ENCODE measurements at places on chromosomes 11 and 22. TPM values are rescaled to one million over a fixed set of nuclear protein-coding genes. Genes with fewer than 3 reads are reported as not detected.

DNA sequence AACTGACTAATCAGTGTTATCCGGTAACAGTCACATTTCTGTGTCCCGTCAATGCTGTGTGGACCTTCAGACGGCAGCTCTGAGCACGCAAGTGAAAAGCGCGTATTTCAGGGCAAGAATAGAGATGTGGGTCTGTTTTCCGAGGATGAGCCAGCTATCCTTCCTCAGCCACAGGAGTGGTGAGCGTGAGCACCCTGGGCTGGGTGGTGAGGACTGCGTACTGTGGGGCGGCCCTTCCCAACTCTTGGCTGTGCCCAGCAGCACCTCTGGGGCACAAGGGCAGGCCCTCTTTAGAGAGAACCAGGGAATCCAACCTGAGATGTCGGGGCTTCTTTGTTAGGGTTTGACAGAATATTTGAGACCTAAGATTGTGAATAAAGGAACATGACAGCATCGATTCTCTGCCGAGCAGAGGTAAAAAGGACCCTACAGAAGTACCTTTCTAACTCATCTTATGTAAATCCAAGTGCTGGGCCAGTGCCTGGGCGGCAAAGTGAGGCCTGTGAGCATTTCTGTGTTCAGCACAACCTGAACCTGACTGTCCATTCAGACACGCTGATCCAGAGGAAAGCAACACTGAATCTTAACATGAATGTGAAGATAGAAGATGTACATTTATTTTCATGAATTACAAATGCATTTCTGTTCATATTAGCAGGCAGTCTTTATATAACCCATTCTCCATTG is 26.5 kb upstream of the YPEL1 start:
- no peak for DNase-seq

The NOX4 gene
- total RNA-seq, result 59.8 TPM

GRCh38 chr11:107427569-107428180 is 29.9 kb downstream of the CWF19L2 start:
- peak; percentile 29 for DNase-seq

GRCh38 chr11:62125316-62125715 is 1.5 kb downstream of the INCENP start:
- DNase-seq, result no peak

GRCh38 chr11:126416542-126417090 is 61.1 kb downstream of the ST3GAL4 start:
- peak; percentile 92 for DNase-seq

DNA sequence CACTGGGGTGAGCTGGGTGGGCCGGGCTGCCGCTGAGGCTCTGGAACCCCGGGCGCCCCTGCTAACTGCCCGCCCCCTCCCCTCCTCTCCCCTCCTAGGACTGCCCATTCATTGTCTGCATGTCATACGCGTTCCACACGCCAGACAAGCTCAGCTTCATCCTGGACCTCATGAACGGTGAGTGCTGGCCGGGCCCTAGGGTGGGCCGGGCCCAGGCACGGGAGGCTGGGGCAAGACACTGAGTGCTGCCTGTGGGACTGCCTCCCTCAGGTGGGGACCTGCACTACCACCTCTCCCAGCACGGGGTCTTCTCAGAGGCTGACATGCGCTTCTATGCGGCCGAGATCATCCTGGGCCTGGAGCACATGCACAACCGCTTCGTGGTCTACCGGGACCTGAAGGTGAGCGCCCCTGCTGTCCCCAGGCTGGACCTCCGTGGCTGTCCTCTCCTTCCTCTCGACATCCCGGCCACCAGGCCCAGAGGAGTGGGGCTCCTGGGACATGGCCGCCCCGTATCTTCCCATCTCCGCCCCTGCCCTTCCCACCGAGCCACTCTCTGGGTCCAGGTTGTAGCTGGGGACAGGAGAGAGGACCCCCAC is 7.5 kb upstream of the ANKRD13D start:
- no peak for DNase-seq

DNA sequence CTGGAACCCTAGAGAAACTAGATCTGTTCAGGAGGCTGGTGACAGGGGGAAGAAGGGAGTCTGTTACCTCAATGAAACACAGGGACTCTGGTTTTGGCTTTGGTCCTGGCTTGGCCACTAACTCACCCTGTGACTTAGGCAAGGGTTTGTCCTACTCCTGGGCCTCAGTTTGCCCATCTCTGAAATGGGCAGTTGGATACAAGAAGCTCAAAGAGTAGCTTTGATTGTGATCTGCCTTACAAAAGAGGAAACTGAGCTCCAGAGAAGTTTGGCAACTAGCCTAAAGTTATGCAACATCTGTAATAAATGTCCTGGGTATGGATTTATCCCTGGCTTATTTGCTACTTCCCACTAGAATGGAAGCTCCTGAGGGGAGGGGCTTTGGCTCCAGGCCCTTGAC is 24.0 kb upstream of the LMO1 start:
- no peak for DNase-seq

DNA sequence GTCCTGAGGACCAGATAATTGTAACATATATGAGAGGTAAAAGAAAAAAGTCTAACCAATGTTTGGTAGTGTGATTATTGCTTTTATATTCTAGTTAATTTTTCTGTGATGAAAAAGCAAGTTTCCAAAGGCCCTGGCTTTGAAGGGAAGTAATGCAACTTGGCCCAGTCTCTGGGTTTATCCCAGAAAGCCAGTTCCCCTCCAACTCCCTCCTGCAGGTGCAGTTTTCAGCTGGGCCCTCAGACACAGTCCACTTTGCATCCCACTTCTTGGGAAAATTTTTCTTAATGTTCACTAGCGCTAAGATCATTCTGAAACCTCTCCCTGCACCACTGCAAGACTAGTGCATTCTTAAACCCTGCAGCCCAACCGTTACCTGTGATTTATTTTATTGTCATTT is 586.8 kb downstream of the NTM start:
- DNase-seq, result no peak

The ALKBH3 gene
- total RNA-seq, result 27.4 TPM

DNA sequence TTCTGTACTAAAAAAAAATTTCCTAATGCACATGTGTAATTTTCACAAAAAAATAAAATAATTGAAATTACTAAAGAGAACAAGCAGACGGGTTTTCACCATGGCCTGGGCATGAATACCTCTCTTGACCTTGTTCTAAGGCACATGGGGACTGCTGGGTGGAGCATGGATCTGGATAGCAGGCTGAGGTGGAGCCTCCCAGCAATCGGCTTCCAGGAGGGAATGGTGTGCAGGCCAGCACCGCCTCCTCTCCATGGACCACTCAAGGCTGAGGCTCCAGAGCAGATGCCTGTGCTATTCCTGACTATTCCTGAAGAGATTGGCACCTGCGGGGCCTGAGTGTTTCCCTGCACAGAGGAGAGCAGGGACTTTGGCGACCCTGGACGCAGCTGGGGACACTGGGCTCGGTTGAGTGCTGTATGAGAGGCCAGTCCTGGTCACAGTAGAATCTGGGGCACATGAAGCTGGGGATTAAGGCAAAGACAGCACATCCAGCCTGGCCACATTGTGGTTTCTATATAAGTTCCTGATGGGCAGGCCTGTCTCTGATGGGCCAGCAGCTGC is 963.6 kb downstream of the BRD1 start:
- DNase-seq, result no peak

DNA sequence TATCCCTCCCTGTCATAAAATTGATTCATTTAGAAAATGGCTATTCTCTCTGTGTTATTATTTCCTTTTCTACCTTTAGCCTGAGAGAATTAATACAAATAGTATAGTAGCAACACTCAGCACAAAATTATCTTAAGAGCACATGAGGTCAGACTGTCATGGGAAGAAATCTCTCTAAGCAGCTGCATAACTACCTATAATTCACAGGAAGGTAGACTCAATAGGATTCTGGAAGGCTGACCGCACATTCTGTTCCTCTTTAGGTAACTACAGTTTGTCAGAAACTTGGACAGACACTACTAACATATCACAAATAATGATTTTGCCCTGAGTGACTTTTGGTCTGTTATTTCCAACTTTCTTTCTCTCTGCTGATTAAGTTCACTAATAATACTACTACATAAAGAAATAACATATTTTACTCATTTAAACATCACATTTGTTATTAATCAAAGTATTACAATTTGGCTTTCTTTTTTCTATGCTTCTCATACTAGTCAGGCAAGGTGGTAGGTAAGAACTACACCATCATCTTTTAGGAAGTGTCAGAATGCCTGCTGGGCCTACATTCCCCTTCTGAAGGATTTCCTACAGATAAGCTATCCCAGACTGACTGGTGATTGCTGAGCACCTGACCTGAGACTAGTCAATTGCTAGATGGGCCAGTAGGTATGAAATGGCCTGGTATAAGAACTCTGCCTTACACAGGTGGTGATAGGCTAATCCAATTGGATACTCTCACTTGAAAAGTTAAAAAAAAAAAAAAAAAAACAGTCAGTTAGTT is 325.1 kb downstream of the DLG2 start:
- no peak for DNase-seq

The FUT4 gene
- 6.4 TPM for total RNA-seq

GRCh38 chr11:40219401-40219800 is 1240.1 kb downstream of the LRRC4C start:
- DNase-seq, result no peak

The IFITM10 gene
- 0.33 TPM for total RNA-seq

DNA sequence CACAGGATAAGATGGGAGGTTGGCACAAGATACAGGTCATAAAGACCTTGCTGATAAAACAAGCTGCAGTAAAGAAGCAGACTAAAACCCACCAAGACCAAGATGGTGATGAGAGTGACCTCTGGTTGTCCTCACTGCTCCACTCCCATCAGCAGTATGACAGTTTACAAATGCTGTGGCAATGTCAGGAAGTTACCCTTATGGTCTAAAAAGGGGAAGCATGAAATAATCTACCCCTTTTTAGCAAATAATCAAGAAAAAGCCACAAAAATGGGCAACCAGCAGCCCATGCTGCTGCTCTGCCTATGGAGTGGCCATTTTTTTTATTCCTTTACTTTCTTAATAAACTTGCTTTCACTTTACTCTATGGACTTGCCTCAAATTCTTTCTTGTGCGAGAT is 8.7 kb upstream of the PIWIL4 start:
- DNase-seq, result no peak

- DNase-seq, result peak; percentile 95
These were observed 5.6 kb upstream of the KIAA0930 start for GRCh38 chr22:45246060-45246985.

- DNase-seq, result peak; percentile 13
These were observed 29.8 kb upstream of the TECTA start for GRCh38 chr11:121070951-121071845.

The BATF2 gene
- 0.34 TPM for total RNA-seq

- no peak for DNase-seq
These were observed 78.7 kb downstream of the ZNRF3 start for GRCh38 chr22:28962042-28962554.

Measured in dermis blood vessel endothelial cell (primary cell).